ENCODE measurements at places on chromosomes 13 and 19. TPM values are rescaled to one million over a fixed set of nuclear protein-coding genes. Genes with fewer than 3 reads are reported as not detected.

DNA sequence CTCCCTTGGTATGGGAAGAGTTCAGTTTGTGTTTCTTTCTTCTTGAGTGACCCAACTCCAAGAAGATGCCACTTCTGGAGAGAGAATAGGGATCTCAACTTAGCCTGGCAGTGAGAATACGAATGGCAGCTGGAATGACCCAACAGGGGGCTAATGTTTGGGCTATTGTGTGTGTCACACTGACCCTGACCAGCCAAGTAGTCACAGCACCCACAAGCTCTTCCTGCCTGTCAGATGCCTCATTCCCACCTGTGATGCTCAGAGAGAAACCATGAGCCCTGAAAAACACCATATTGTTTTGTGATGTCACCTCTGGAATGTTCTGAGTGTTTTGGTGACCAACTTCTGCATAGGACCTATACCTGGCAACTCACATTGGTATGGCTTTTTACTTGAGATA lies at the start of gene CBY2:
TSS of gene CBY2 (plus strand) at position 233 of the 400 bp plus-strand sequence. CDS start at position 304, 71 bp downstream.
- H3K4me1 ChIP-seq, result no peaks in the 10 kb centered on the region
- no peaks in the 10 kb centered on the region for H3K27me3 ChIP-seq
- H3K27ac ChIP-seq, result no peak within 1 kb of the TSS
- H3K36me3 ChIP-seq, result no peaks in the 10 kb centered on the region
- DNase-seq, result no peak
- no peak within 1 kb of the TSS for H3K4me3 ChIP-seq

The ZNF534 gene
- not detected for total RNA-seq

The PCP2 gene
- total RNA-seq, result 3.6 TPM

The ZNF442 gene
- 0.44 TPM for total RNA-seq

The SIAH3 gene
- 2.6 TPM for total RNA-seq

- no peak overlapping the region for H3K4me3 ChIP-seq
- no peaks in the 10 kb centered on the region for H3K27me3 ChIP-seq
- no peak for DNase-seq
- H3K36me3 ChIP-seq, result no peaks in the 10 kb centered on the region
- no peaks in the 10 kb centered on the region for H3K4me1 ChIP-seq
- no peak overlapping the region for H3K27ac ChIP-seq
These were observed 15.1 kb downstream of the ZNF302 start for GRCh38 chr19:34692549-34692948.

DNA sequence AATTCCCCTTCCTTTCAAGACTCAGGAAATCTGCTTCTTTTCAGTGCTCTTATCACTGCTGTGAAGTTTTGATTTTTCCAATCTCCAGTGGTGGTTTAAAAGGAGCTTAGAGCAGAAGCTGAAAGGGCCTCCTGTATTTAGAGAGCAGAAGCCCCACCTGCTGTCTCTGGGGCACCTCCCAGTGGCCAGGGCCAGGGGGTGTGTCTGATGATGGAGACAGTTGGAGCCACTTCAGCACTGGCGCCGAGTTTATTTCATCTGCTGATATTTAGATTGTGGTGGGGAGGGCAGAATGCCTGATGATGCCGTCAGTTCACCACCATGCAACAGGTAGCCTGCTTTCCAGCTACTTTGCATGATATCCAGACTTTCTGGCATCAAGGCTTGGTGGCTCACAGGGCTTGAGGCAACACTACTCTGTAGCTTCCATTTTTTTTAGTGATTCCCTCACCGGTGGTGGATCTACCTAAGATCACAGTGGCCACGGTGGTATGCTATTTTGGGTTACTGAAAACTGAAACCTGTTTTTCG lies 371.9 kb downstream of the KCNRG start:
- DNase-seq, result no peak
- H3K27me3 ChIP-seq, result no peaks in the 10 kb centered on the region
- no peak overlapping the region for H3K27ac ChIP-seq
- H3K36me3 ChIP-seq, result no peaks in the 10 kb centered on the region

- no peaks in the 10 kb centered on the region for H3K27me3 ChIP-seq
- no peaks in the 10 kb centered on the region for H3K4me1 ChIP-seq
- H3K27ac ChIP-seq, result no peak overlapping the region
- no peaks in the 10 kb centered on the region for H3K36me3 ChIP-seq
- H3K4me3 ChIP-seq, result no peak overlapping the region
These were observed 32.2 kb upstream of the ARGLU1 start for GRCh38 chr13:106599875-106600797.

DNA sequence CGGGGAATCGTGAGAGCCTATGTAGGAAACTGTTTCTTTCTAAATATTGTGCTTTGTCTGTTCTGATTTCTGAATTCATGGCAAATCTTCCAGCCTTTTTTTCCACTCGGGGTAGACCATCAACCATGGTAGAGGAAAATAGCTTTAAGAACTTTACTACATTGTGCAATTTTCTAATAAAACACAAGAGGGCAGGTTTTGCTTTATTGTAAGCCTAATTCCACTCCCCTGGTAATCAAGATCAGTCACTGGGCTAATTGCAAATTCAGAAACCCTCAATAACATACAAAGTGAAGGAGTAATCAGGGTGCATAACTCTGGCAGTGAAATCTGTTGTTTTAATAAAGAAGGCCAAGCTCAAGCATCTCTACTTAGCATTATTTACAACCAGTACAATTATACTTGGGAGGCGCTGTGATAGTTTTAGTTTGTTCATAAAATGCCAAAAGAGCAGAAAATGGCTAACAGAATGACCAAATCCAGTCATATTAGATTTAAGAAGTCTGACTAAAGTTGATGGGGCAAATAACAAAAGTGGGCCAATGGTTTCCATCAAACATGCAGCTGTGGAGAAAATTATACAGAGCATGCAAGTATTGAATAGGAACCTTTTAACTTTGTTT lies 43.8 kb downstream of the DCT start:
- H3K27me3 ChIP-seq, result no peaks in the 10 kb centered on the region
- no peak overlapping the region for H3K27ac ChIP-seq
- DNase-seq, result peak; percentile 62
- no peaks in the 10 kb centered on the region for H3K4me1 ChIP-seq
- H3K36me3 ChIP-seq, result no peaks in the 10 kb centered on the region

DNA sequence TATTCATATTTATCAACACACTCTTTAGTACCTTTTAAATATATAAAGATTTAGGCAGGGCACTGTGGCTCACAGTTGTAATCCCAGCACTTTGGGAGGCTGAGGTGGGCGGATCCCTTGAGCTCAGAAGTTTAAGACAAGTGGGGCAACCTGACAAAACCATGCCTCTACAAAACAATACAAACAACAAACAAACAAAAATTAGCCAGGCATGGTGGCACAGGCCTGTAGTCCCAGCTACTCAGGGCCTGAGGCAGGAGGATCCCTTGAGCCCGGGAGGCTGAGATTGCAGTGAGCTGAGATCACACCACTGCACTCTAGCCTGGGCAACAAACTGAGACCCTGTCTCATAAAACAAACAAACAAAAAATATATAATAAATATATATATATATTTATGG lies 1748.3 kb upstream of the PCDH20 start:
- H3K27ac ChIP-seq, result no peak overlapping the region
- no peaks in the 10 kb centered on the region for H3K27me3 ChIP-seq
- H3K36me3 ChIP-seq, result no peaks in the 10 kb centered on the region
- H3K4me3 ChIP-seq, result no peak overlapping the region
- no peak for DNase-seq
- no peaks in the 10 kb centered on the region for H3K4me1 ChIP-seq

GRCh38 chr13:22926748-22927400 lies 253.9 kb upstream of the SGCG start:
- H3K27me3 ChIP-seq, result no peaks in the 10 kb centered on the region
- no peak overlapping the region for H3K4me3 ChIP-seq
- DNase-seq, result no peak
- no peak overlapping the region for H3K27ac ChIP-seq

GRCh38 chr19:41882568-41883462 lies at the start of gene ARHGEF1:
ARHGEF1 (plus strand) TSS chr19:41883184; CDS start chr19:41888083, 4,899 bp downstream.
- peak within 1 kb of the TSS; percentile 84 for H3K27ac ChIP-seq
- DNase-seq, result peak; percentile 69
- peaks cover 46% of the 10 kb centered on the region for H3K4me1 ChIP-seq

DNA sequence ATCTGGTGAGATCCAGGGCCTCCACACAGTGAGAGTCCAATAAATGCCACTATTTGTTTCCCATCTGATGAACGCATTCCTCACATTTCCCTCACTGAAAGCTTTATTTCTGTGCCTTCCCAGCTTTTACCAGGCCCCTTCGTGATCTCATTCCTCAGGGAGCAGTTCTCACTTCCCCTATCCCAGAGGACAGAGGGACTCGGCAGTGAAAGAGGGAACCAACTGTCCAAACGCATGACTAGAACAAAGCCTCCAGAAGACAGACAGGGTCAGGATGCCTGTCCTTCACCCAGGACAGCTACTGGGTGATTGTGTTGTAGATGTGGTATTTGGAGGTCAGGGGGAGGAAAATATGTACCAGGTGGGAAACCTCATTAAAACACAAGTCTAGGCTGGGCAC lies 2.0 kb upstream of the ZBTB45 start:
- H3K4me1 ChIP-seq, result peaks cover 12% of the 10 kb centered on the region
- no peaks in the 10 kb centered on the region for H3K36me3 ChIP-seq
- H3K4me3 ChIP-seq, result no peak overlapping the region
- no peaks in the 10 kb centered on the region for H3K27me3 ChIP-seq
- no peak overlapping the region for H3K27ac ChIP-seq
- DNase-seq, result no peak

GRCh38 chr19:4521170-4521887 lies 3.0 kb upstream of the PLIN4 start:
- no peaks in the 10 kb centered on the region for H3K27me3 ChIP-seq
- no peaks in the 10 kb centered on the region for H3K4me1 ChIP-seq
- no peak overlapping the region for H3K27ac ChIP-seq
- no peaks in the 10 kb centered on the region for H3K36me3 ChIP-seq
- DNase-seq, result no peak

DNA sequence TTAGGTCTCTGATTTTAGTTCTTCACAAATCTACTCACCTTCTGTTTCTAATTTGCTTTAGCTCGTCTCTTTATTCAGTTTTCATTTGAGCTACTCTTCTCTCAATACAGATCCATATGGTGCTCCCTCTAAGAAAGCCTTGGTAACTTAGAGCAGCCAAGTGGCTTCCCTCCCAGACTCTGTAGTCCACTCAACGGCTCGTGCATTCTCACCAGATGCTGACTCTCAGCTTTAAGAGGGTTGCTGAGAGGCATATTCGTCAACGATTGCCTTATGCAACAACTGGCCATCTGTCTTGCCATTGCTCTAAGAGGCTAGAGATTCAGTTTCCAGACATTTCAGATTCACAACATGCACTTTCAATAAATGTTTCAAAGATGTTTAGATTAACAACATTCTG lies 785.8 kb upstream of the SLC10A2 start:
- DNase-seq, result no peak
- no peaks in the 10 kb centered on the region for H3K27me3 ChIP-seq
- no peaks in the 10 kb centered on the region for H3K36me3 ChIP-seq

GRCh38 chr13:98563071-98563470 lies 13.8 kb downstream of the STK24 start:
- peak; percentile 69 for DNase-seq
- peak overlapping the region; percentile 67 for H3K4me3 ChIP-seq
- H3K4me1 ChIP-seq, result peaks cover 80% of the 10 kb centered on the region
- no peaks in the 10 kb centered on the region for H3K36me3 ChIP-seq

- H3K27ac ChIP-seq, result no peak overlapping the region
- H3K4me3 ChIP-seq, result no peak overlapping the region
- DNase-seq, result no peak
These were observed 46.4 kb upstream of the FAM216B start for GRCh38 chr13:42735010-42735409.

The CYP4F22 gene
- total RNA-seq, result not detected

The ZNF132 gene
- total RNA-seq, result 4.9 TPM

DNA sequence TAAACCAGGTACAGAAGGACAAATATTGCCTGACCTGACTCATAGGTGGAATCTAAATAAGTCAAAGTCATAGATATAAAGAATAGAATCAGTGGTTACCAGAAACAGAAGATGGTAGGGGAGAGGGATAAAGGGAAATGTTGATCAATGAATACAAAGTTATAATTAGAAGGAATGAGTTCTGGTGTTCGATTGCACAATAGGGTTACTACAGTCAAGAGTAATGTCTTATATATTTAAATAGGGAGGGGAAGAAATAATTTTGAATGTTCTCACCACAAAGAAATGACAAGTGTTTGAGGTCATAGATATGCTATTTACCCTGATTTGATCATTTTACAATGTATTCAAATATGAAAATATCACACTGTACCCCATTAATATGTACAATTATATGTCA lies 1541.2 kb downstream of the SLITRK1 start:
- DNase-seq, result no peak
- H3K4me3 ChIP-seq, result no peak overlapping the region
- H3K27ac ChIP-seq, result no peak overlapping the region
- no peaks in the 10 kb centered on the region for H3K27me3 ChIP-seq

DNA sequence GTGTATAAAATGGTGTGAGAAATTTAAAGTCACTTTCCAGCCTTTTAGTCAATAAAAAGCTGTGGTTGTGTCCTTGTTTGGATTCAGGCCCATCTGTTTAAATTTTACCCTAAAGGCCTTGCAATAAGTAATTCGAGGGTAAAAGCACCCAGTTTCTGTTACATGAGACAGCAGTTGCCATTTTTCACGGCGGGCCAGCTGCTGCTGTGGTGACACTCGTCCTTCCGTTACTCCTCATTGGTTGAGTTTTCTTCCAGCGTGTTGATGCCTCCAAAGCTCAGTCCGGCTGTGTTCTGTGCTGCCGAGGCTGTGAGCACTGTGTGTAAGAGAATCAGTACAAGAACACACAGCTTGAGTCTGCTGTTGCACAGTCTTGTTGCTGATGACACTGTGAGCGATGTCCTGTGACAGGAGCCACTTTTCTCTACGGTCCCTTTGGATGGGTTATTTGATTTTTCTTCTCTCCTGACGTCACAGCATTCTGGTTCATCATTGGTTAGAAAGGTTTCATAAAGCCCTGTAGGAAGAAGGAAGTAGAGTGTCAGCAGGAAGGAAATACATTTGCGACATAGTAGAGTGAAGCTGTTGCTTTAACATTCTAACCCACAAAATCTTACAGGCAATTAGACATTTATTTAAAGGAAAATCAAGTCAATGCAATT lies 602.5 kb upstream of the ARGLU1 start:
- no peak for DNase-seq
- H3K36me3 ChIP-seq, result no peaks in the 10 kb centered on the region
- no peaks in the 10 kb centered on the region for H3K4me1 ChIP-seq
- H3K27ac ChIP-seq, result no peak overlapping the region

The ZNF432 gene
- 25.0 TPM for total RNA-seq

The KLK11 gene
- not detected for total RNA-seq
